ENCODE measurements at places on chromosomes 3 and 15.

DNA sequence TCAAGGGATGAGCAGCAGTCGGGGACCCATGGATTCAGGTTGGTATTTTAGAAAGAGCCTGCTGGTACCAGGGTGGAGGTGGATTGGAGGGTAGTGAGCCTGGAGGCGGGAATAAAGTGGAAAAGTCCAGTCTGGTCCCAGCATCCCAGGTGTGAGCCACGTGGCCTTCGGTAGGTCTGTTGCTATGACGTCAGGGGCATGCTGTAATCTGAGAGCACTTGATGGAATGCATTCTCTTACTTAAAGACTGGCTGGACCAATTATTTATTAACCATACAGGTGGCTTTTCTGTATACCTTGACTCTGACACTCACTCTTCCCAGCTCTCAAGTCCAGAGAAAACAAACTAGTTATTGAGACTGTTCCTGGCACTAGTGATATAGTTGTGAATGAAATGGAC, 389.9 kb upstream of the RGMA start:
- DNase-seq, result no peak

GRCh38 chr3:177680472-177680821, 483.2 kb upstream of the TBL1XR1 start:
- no peak for DNase-seq

DNA sequence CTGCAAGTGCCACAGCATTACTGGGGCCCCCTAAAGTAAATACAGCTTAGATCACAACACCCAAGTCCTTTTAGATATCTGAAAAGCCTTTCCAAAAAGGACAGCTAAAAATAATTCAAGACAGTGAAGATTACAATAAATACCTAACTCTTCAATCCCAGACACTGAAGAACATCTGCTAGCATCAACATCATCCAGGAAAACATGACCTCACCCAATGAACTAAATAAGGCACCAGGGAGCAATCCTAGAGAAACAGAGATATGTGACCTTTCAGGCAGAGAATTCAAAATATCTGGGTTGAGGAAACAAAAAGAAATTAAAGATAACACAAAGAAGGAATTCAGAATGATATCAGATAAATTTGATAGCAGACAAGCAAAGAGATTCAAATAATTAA, 71.7 kb upstream of the TTC14 start:
- DNase-seq, result no peak

- no peak for DNase-seq
Observed at GRCh38 chr3:150394606-150395005, 13.5 kb upstream of the TSC22D2 start.

DNA sequence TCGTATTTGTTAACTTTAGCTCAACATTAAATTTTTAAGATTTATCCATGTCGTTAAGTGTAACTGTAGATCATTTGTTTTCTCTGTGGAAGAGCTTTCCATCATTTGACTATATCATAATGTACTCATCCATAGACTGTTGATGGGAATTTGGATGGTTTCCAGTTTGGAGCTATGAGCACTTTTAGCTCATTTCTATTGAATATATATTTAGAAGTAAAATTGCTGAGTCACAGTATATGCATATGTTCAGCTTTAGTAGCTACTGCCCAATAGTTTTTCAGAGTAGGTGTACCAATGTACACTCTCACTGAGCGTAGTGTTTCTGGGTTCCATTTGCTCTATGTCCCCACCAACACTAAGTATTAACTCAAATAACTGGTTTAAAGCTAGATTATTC, 263.0 kb downstream of the ULK4 start:
- no peak for DNase-seq

- DNase-seq, result no peak
Observed at GRCh38 chr3:113263778-113264177, 52.4 kb downstream of the BOC start.

- peak; percentile 14 for DNase-seq
Observed at GRCh38 chr15:29570948-29571791, 251.1 kb downstream of the TJP1 start.

GRCh38 chr15:85485956-85486567, 105.7 kb downstream of the AKAP13 start:
- DNase-seq, result peak; percentile 72

DNA sequence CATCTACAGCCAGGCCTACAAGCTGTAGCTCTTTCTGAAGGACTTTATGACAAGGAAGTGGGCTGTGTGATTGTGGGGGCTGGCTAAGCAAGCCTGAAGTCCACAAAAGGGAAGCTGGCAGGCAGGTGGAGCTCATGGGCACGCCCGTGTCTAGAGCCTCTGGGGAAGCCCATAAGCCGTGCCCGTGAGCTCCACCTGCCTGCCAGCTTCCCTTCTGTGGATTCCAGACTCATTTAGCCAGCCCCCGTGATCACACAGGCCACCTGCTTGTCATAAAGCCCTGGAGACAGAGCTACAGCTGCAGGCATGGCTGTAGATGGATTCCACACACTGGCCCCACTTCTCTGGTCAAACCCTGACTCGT, 15.2 kb downstream of the EFCC1 start:
- DNase-seq, result peak; percentile 90

DNA sequence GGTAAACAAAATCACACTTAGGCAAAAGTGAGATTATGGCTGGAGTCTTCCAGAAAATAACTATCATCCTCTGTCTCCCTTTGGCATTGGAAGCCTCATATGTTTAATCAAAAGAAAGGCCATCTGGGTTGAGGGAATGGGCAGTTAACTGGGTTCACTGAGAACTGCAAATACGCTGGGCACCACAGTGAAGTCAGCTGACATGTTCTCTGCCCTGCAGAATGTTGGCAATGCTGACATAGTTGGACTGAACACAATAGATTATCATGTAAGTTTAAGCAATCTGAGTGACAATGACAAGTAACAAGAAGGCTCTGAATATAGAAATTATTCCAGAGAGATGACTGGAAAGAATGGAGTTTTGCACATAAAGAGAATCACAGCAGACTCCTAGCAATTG, 43.8 kb upstream of the SLC25A26 start:
- no peak for DNase-seq

GRCh38 chr3:42503957-42504333, 1.5 kb downstream of the VIPR1 start:
- DNase-seq, result no peak

GRCh38 chr3:158976966-158977365, 175.1 kb downstream of the MFSD1 start:
- no peak for DNase-seq

- no peak for DNase-seq
Observed at GRCh38 chr15:82942691-82943090, 9.8 kb downstream of the HOMER2 start.

- no peak for DNase-seq
Observed at GRCh38 chr3:194962056-194962455, 276.4 kb downstream of the FAM43A start.

GRCh38 chr15:41499109-41499851, 5.6 kb downstream of the ITPKA start:
- no peak for DNase-seq

GRCh38 chr3:157573780-157574378, 70.7 kb upstream of the VEPH1 start:
- DNase-seq, result no peak

- no peak for DNase-seq
Observed at GRCh38 chr3:30941342-30941741, 46.9 kb upstream of the GADL1 start.

DNA sequence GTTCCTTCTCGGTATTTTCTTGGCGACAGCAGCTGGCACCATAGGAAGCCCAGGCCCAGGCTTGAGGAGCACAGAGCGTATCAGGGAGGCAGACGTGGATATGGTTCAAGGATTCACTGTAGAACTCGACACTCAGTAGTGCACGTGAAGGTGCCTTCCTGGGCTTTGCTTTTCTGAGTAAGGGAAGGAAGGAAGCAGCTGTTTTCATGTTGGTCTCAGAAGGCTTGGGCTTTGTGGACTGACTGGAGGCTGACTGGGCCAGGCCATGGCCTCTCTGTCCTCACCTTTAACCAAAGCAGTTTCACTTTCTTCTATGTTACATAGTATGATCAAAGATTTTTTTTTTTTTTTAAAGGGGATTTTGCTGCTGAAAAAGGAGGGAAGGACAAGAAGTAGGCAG, 6.9 kb upstream of the GHRL start:
- no peak for DNase-seq

GRCh38 chr15:26866298-26867199, at the start of gene GABRA5:
Gene GABRA5 (plus strand): TSS chr15:26867062. CDS start chr15:26869249, 2,187 bp downstream.
- DNase-seq, result peak; percentile 68

GRCh38 chr3:37324131-37324530, 149.7 kb upstream of the LRRFIP2 start:
- no peak for DNase-seq

DNA sequence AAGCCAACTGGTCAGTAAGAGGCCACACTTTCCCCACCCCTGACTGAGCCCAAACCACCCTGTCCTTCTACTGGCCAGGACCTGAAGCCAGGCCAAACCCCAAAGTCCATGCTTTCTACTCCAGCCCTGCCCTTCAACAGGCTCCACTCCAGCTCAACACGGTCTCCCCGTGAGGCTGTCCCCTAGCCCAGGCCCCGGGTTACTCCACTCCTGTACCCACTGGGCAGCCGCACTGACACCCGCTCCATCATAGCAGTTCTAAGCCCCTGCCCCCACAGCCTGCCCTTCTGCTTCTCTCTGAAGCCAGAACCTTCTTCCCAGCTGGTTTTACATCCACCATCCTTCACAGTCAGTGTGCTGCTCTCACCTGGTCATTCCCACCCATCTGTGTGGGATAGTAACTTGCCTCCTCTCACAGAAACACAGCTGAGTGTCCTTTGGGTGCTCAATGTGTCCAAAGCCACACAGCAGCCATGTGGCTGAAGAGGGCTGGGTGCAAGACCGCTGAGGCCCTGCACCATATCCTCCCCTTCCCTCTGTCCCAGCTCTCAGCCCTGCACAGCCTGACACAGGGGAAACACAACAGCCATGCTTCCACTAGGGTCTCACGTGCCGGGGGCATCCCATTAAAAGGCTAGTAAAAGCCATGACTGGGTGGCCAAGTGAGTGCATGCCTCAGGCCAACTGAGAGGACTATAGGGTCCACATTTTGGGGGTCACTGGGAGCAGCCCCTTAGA, 38.1 kb downstream of the TLE3 start:
- no peak for DNase-seq

DNA sequence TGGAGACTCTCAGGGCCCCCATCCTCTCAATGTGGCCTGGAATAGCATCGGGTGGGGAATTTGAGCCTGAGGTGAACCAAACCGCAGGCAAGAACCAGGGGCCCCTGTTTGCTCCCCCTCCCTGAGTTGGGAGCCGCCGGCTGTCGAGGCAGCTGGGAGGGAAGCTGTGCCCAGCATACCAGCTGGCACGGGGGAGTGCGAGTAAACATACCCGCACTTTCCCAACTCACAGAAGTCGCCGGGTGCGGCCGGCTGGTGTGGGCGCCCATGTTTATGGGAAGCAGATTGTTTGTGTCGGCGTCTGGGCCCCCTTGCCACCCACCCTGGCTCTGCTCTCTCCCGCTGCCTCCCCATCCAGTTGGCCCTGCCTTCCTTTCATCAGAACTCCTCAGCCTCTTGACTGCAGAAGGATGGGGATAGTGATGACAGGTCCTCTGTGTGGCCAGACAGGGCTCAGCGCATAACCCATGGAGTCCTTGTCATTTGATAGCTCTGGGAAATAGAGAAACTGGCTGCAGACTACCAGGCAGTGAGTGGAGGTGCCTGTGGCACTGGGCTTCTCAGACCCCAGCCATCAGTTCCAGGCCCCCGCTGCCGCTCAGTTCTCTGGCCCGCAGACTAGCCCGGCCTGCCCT, 60.4 kb downstream of the CACNA2D2 start:
- peak; percentile 66 for DNase-seq

DNA sequence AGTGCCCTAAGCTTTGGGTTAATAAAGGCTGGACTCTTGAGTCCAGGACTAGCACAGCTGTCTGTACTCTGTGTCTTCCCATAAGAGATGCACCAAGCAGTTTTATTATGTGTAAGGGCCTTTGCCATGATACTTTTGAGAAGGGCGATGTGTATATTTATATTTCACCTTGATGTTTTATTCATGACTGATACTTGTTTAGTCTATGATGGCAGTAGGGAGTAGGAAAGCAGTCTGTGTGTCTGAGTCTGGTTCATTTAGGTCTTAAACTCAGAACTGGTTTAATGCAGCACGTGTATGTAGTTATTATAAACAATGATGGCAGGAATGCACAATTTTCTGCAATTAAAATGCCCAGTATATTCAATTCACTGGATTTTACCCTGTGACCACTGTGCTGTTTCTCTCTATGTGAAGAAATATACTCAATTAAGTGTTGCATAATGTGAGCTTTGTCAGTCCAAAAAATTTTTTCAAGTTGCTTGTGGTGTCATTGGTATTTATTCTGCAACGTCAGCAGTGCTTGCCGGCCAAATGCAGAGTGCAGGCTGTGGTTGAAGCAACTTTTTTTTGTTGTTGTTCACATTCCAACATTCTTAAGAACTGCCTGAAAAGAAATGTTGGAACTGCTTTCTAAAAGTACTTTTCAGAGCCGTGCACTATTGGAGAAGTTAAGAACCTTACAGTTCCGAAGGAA, 423.7 kb upstream of the SEMA6D start:
- DNase-seq, result no peak

DNA sequence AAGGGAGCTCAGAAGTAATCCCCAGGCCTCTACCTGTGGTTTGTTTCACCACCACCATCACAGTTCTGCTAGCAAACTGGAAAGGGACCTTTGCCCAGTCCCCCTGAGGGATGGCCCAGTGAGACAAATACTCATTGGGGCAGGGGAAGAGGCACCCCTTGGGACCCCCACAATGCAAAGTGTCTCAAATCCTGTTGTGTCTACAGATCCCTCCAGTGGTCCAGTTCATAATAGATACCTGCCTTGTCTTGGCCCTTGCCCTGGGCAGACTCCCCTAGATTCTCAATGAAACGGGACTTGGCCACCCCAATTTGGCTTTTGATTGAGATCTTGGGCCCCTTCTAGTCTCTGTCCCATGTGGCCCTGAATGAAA, 43.8 kb upstream of the RAB6B start:
- no peak for DNase-seq

- DNase-seq, result peak; percentile 71
Observed at GRCh38 chr3:52705688-52706686, at the start of the genes GLT8D1 and SPCS1. Gene GLT8D1 (minus strand): TSS chr3:52705791. CDS start chr3:52700460, 5,331 bp downstream. Gene SPCS1 (plus strand): TSS chr3:52706106. CDS start chr3:52706247, 141 bp downstream.

DNA sequence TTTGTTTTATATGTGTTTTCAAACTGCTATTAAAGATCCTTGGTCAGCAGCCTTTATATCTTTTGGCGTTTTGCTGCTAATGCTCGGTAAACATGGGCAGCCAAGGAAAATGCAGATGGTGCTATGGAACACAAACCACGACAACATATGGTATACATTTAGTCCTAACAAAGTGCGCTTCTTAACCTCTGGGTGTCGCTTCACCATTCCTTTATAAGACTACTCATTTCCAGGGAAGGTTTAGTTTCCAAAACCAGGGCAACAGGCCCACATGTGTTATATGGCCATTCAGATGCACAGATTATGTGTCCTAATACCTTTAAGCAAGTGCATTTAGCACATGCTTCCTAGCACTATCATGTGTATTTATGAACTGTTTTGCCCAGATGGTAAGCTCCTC, 14.7 kb downstream of the SHOX2 start:
- no peak for DNase-seq

All from NCI-H1092 treated with DMSO at 0.1 percent for 48 hours (cell line).